ENCODE measurements at places on chromosomes 12 and 14.

- DNase-seq: no peak
Measured at GRCh38 chr14:99632410-99633035, 12.4 kb upstream of the HHIPL1 start.

DNA sequence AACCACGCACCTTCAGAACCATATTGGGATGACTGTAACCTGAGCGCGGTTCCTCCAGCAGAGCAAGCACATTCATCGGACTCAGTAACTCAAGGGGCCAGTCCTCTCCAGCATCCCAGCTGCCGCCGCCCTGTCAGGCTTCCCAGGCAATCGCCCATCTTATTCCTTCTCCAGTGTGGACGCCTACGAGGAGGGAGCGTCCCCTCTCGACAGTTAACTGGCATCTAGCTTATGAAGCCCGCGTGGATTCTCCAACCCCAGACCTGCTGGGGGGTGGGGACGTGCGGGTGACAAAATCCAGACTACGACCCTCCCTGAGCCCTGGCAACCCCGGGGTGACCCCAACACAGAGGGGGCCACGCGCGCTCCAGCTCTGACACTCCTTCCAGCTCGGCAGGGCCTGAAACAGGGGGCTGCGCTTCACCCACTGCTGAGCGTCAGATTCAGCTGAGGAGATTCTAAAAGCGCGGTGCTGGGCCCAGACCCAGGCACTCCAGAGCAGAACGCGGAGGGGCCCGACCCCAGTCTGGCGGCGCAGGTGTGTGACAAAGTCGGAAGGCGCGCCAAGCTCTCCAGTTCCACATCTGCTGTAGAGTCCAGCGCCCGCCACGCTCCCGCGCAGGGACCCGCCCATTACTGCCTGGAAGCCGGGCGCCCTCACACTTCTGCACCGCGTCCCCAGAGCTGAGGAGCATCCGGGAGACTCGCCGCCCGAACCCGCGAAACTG is 43.9 kb upstream of the ESR2 start:
- DNase-seq: peak; percentile 92

DNA sequence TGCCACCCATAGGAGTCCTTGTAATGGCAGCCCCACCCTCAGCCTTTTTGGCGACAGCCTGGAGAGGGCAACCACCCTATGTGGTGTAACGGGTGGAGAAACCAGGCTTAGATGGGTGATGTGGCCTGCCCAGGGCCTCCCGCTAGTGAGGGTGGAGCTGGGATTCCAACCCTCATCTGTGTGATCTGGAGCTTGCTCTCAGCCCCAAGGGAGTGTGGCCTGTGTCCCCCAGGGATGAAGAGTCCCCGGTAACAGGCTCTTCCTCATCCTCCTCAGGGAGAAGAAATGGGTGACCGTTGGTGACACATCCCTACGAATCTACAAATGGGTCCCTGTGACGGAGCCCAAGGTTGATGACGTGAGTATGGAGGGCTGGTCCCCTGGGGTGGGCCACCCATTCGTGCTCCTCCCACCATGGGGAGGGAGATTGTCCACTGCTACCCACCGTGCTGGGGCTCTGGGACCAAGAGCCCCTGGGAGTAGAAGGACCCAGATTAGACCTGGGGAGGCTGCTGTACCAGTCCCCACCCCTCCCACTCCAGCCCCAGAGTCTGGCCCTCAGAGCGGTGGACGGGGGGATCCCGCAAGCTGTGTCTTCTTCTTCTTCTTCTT is 8.8 kb downstream of the BCL7A start:
- no peak for DNase-seq

DNA sequence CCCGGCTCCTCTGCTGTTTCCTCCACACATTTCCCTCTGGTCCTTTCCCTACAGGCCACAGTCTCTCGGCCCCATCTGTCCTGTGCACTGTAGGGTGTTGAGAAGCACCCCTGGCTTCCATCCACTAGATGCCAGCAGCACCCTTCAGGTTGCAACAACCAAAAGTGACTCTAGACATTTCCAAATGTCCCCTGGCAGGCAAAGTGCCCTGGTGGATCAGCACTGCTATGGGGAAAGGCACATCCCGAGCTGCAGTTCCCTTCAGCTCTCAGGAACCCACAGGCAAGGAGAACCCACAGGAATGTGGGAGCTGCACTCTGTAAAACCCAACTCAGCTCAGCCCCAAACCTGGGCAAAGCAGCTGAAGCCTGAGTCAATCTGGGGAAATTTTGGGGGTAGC is 77.0 kb downstream of the RBM19 start:
- no peak for DNase-seq

- no peak for DNase-seq
Measured at GRCh38 chr12:64125913-64126312, 96.2 kb downstream of the KICS2 start.

DNA sequence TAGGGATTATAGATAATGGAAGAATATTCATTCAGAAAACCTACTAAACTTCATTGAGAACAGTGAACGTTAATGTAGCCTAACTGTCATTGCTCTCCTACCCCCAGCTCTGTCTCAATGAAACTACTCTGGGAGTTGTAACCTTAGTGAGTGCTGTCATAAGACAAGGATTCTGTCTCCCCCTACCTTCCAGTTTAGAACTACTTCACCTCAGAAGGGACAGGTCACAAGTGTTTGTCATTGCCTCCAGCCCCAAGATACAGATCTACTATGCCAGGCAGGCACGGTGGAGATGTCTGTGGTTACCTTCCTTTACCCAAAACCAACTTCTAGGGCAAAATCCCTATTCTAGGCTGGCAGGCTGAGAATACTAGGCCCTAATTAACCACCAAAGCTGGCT is 833.1 kb upstream of the SEL1L start:
- no peak for DNase-seq

DNA sequence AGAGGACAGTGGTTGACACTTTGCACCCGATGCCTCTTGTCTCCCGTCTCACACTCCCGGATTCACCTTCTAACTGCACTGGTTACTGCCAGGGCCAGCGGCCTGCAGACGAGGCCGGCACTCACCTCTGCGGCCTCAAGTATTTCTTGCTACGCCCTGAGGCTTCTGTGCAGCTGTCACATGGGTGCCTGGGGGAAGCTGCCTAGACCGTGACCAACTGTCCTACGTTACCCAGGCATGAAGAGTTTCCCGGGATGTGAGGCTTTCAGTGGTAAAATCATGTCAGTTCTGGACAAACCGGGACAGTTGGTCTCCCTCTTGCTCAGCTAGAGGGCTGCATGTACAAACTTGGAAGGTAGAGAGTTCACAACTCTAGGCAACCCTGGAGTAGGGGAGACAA is 274.5 kb downstream of the GLT1D1 start:
- no peak for DNase-seq

DNA sequence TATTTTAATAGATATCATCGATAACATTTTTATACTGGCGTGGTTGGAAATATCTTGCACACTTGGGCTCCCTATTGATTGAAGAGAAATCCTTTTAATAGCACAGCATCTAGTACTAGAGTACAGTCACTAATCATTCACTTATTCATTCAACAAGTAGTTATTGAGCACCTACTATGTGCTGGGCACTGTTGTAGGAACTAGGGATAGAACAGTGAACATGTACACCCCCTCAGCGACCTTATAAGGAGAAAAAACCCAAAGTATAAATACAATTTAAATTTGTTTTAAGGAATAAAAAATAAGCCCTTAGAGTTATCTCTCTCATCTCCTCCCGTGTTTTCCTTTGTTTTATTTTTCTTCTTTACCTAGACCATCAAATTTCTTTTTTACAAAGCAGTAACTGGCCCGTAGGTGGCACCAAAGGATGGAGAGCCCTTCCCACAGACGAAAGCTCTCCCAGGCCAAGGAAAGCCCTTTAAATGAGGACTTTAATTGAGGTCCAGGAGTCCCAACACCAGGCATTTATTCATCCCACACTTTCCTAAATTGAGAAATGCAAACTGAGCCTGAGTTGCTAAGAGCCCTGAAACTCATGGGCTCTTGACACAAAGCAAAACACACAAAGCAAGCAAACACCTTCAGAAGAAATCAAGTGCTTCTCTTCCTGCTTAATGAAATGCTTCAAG is 29.0 kb downstream of the PEBP1 start:
- no peak for DNase-seq

All from SHP77 treated with DMSO at 0.1 percent for 48 hours (cell line).